ENCODE measurements at places on chromosomes 16 and 17.

- no peak for DNase-seq
Measured at GRCh38 chr16:56278196-56278855, 87.0 kb downstream of the GNAO1 start.

DNA sequence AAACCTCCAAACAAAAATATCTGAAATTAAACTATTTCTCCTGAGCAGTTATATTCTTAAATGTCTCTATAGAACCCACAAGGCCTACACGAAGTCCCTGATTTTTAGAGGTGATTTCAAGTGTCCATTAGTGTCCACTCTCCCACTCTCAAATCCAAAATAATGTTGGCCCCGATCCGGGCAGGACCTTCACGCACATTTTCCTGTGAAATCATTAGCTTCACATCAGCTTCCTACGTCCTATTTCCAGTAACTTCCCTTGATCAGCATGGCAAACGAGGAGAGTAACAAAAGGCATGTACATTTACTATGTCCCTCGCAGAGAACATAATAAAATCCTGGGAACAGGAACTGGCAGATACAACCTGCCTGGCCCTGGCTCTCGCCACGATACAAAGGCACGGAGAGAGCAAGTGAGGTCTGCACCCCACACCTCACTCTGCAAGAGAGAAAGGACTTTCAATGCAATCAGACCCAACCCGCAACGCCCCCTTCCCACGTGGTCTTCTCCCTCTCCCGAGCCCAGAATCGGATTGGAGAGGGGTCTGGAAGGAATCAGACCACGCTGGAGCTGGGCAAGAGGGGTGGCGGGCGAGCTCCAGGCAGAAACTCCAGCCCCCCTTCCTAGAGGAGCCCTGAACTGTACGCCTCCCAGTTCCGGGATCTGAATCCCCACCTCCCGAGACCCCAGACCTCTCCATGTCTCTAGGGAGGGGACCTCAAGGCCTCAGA is 17.5 kb upstream of the C17orf78 start:
- peak; percentile 82 for DNase-seq

DNA sequence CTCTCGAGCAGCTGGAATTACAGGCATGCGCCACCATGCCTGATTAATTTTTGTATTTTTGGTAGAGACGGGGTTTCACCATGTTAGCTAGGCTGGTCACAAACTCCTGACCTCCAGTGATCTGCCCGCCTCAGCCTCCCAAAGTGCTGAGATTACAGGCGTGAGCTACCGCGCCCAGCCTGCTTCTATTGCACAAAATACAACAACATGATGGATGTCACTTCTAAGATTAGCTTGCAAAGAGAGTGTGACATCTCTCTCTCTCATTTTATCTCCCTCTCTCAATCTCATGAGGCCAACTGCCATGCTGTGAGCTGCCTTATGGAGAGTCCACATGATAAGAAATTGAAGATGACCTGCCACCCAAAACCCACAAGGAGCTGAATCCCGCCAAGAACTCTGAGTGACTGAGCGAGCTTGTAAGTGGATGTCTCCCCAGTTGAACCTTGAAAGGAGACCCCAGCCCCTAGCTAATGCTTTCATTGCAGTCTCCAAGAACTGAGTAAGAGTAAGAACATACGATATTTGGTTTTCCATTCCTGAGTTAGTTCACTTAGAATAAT is 458.5 kb downstream of the RBFOX1 start:
- no peak for DNase-seq

DNA sequence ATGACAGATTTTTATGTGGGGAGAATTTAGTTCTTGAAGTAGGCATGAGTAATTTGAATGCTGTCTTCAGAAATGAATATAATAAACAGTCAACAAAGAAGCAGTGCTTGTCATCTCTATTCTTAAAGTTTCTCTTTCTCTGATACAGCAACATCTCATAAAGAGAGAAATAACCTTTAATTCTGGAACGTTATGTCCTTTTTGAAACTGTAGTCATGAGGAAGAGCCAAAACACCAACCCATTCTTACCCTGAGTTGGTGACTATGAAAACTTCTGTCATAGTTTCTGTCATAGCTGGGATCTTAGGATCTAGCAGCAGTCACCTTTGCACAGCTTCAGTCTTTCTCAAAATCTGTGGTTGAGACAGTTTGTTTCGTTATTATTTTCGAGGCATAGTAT is 15.3 kb upstream of the RASL10B start:
- no peak for DNase-seq

GRCh38 chr17:29622337-29623282 is at the start of gene CORO6:
Gene CORO6, minus strand, starts transcription at chr17:29622912. Its CDS starts 1,491 bp downstream, at chr17:29621421.
- DNase-seq = peak; percentile 75

GRCh38 chr16:47886631-47887415 is 269.0 kb downstream of the ABCC12 start:
- DNase-seq = no peak

DNA sequence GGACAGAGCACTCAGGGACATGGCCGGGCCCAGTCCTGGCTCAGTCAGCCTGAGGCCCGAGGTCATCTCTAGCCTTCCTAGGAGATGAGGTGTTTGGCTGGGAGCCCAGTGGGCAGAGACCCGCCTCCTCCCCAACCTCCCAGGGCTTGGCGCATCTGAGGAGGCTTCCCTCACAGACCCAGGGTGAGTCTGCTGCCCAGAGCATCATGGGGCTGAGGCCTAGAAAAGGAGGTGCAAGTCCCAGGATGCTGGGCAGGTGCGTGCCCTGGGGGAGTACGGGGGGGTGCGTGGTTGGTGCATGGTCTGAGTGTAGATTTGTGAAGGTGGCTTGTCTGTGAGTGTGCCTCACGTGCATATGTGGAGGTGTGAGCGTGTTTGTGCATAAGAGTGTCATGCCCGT is 4.7 kb downstream of the PDE6G start:
- DNase-seq = no peak

GRCh38 chr16:82888591-82889001 is 261.8 kb downstream of the CDH13 start:
- DNase-seq = no peak

DNA sequence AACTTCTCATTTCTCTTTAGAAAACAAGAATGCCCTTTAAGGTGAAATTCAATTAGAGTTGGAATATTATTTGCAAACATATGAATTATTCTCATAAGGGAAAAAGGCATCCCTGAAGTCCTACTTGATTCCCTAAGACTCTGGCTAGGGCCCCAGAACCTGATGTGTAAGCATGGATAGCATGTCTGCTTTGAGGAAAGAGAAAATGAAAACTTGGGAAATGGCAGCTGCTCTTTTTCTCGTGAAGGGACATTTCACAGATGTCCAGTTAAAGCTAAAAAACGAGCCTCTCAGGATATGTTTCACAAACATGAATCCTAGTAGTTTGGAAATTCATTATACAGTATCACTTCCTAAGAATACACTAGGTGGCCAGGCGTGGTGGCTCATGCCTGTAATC is 112.3 kb upstream of the CLEC3A start:
- DNase-seq = no peak

GRCh38 chr16:17804857-17805256 is 334.1 kb upstream of the XYLT1 start:
- no peak for DNase-seq

DNA sequence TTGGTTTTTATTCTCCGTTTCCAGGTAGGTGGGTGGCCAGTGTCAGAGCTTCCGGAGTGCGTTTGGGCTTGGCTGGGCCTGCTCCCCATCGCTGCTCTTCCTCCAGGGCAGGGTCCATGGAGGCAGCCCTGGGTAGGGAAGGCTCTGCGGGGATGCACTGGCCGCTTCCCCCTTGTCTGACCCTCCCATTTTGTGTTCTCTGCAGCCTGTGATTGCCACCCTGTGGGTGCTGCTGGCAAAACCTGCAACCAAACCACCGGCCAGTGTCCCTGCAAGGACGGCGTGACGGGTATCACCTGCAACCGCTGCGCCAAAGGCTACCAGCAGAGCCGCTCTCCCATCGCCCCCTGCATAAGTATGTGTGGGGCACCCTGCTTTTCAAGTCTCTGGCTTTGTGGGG is 158.3 kb downstream of the NTN1 start:
- DNase-seq = no peak

- no peak for DNase-seq
Measured at GRCh38 chr16:75288181-75288580, 36.8 kb upstream of the BCAR1 start.

- no peak for DNase-seq
Measured at GRCh38 chr17:30920282-30920681, 1.5 kb upstream of the ADAP2 start.

DNA sequence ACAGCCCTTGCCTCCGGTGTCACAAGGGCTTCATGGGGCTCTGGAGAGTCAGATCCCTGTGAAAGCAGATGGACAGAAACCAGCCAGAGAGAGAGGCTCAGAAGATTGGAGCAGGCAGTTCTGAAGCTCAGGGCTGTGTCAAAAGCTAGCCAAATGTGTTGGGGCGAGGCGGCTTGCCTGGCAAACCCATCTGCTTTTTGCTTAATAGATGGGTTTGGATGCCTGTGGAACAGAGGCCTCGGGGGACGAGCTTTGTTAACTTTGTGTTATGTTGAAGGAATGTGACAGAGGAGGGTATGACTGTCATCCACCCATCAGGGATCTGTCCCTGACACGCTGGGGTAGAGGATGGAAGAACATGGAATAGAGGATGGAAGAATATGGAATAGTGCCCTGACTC is 21.0 kb upstream of the SLC12A3 start:
- no peak for DNase-seq

GRCh38 chr17:58580671-58581070 is 66.2 kb upstream of the MTMR4 start:
- DNase-seq = no peak

DNA sequence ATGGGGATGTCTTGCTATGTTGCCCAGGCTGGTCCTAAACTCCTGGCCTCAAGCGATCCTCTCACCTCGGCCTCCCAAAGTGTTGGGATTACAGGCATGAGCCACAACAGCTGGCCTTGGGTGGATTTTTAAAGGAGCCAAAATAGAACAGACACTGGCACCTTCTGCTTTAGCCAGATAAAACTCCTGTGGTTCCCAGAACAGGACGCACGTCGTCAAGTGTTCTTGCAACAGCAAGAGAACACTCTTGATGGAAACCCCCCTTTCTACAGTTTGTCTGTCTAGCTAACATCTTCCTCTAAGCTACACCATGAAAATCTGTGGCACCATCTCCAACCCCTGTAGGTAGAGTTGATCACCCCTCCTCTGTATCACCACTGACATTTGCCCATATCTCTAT is 122.6 kb downstream of the NPIPB5 start:
- no peak for DNase-seq

DNA sequence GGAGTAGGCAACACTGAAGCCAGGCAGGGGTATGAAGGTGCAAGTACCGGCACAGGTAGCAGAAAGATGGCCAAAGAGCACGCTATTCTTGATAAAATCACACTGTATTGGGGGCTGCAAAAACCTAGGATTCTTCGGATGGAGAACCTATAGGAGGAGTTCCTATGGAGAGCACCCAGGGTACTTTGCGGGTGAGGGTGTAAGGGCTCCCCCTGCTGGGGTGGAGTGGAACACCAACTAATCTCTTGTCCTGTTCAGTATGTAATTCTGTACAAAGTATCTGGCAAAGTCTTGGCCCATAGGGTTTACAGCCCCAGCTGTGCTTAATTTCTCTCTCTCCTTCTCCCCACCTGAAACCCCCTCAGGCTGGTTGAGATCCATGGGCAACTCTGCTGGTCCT is 393.1 kb upstream of the ASIC2 start:
- DNase-seq = peak; percentile 34

DNA sequence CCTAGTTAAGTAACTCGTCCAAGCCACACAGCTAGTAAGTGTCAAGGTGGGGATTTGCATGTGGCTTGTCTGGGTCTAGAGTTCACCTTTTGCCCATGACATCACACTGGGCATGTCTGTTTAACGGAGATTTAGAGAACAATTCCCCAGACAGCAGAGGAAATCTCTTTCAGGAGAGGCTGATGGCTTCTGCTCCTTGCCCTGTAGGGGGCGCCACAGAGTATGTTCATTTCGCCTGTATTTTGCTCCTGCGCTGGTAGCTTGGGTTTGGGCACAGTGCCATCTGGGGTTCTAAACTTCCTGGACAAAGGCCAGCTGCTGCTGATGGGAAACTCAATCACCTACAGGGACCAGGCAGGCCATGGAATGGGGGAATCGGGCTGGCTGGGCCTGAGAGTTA is 20.4 kb downstream of the OTOA start:
- DNase-seq = no peak

DNA sequence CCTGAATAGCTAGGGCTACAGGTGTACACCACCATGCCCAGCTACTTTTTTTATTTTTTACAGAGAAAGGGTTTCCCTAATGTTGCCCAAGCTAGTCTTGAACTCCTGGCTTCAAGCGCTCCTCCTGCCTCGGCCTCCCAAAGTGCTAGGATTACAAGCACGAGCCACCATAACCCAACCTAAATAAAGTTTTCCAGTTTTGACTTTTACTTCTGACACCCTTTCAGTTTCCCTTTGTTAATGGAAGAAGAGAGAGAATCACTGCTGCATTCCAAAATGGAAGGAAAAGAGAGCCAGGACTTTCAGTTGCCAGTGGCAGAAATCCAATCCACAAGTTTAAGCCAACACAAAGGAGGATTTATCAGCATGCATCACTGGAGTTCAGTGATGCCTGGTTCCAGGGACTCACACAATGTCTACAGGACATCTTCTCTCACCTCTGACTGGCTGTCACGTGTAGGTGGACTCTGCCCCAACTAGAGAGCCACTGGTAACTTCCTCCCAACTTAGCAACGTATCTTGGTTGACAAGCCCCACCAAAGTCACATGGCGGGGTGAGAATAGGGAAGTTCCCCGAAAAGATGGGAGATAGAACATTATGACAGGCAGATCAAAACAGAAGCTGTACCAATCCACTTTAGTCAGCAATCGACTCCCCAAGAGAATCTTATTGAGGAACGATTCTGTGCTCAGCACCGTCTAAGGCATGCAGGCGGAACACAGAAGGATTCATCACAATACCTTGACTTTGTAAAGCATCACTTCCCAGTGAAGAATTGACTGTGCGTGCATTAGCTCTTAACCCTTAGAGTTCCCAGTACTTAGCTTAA is 46.5 kb downstream of the GAS7 start:
- DNase-seq = no peak

DNA sequence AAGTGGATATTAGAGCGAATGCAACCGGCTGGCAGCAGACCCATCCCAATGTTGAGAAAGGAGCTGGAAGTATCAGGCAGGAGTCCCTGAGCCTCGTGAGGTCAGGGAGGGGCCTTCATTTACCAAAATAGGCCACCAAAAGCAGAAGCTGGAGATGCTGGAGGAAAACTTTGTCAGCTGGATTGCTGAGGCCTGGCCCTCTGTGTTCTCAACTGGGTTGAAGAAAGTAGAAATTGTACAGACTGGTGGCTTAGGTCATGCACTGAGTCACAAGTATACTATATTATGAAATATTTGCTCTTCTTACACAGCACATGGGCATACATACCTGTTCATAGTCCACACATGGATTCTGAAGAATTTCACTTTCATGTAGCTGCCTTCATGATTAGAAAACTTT is 23.2 kb upstream of the TEKT3 start:
- DNase-seq = no peak

GRCh38 chr17:73469311-73469710 is 157.5 kb upstream of the CDC42EP4 start:
- DNase-seq = no peak
